Activated CD4-positive, alpha-beta memory T cell treated with anti-CD3 and anti-CD28 coated beads for 36 hours (primary cell): ENCODE measurements at places on chromosomes 4 and X. TPM values are rescaled to one million over a fixed set of nuclear protein-coding genes. Genes with fewer than 3 reads are reported as not detected.

Gene IBSP
- total RNA-seq: not detected

- H3K36me3 ChIP-seq: no peaks in the 10 kb centered on the region
- H3K4me3 ChIP-seq: no peak overlapping the region
- H3K27ac ChIP-seq: no peak overlapping the region
- peaks cover 2% of the 10 kb centered on the region for H3K4me1 ChIP-seq
- DNase-seq: no peak
Measured at GRCh38 chr4:48787056-48787455, 7.0 kb upstream of the FRYL start.

DNA sequence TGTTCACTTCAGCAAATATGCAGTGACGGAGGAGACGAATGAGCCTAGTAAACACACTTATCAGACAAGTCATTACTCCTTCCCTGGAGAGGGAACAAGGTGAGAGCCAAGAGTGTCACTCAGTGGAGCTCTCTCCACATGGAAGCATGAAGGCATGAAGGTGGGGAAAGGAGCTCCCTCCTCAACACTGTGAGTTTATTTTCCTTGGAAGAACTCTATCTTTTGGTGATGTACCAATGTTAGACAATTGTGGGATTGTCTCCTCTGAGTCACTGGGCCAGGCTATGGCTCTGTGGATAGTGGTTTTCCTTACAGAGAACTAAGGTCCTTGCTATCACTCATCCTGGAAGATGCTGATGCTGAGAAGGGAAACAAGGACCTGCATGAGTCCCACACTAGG, 200.2 kb downstream of the CPEB2 start:
- H3K27me3 ChIP-seq: no peaks in the 10 kb centered on the region
- DNase-seq: no peak
- H3K27ac ChIP-seq: no peak overlapping the region
- no peak overlapping the region for H3K4me3 ChIP-seq
- H3K36me3 ChIP-seq: no peaks in the 10 kb centered on the region
- no peaks in the 10 kb centered on the region for H3K4me1 ChIP-seq

- no peak overlapping the region for H3K4me3 ChIP-seq
- H3K4me1 ChIP-seq: peaks cover 16% of the 10 kb centered on the region
- no peak for DNase-seq
- peaks cover 36% of the 10 kb centered on the region for H3K27me3 ChIP-seq
- no peak overlapping the region for H3K27ac ChIP-seq
Measured at GRCh38 chr4:154417373-154417673, 74.3 kb downstream of the DCHS2 start.

Gene SAGE1
- total RNA-seq: not detected

Gene MAGEE2
- total RNA-seq: not detected

Gene MAGEA10
- total RNA-seq: not detected

Gene APLN
- 0.36 TPM for total RNA-seq

Gene AMBN
- not detected for total RNA-seq

DNA sequence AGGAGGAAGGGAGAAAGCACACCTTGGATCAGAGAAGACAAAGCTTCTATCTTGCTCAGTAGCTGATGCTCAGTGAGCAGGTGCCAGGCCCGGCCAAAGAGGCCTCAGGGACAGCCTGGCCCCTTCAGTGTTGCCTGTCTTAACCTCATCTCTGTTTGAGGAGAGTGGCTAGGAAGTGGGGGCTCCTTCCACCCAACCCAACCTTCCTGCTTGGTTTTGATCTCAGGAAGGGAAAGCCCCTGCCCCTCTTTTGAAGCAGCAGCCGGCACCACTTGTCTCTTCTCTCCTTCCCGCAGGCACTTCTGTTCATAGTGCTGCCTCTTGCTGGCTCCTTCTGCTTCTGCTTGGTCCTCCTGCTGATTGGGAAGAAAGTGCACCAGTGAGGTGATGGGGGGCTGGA, 2.4 kb upstream of the AFF2 start:
- H3K27me3 ChIP-seq: peaks cover 1% of the 10 kb centered on the region
- H3K36me3 ChIP-seq: no peaks in the 10 kb centered on the region
- H3K4me1 ChIP-seq: peaks cover 6% of the 10 kb centered on the region
- DNase-seq: peak; percentile 9
- H3K27ac ChIP-seq: no peak overlapping the region

- no peaks in the 10 kb centered on the region for H3K4me1 ChIP-seq
- H3K4me3 ChIP-seq: no peak overlapping the region
- no peak overlapping the region for H3K27ac ChIP-seq
Measured at GRCh38 chrX:96176921-96177320, 507.7 kb upstream of the DIAPH2 start.

- no peak overlapping the region for H3K27ac ChIP-seq
- H3K4me3 ChIP-seq: no peak overlapping the region
- no peaks in the 10 kb centered on the region for H3K4me1 ChIP-seq
- no peaks in the 10 kb centered on the region for H3K36me3 ChIP-seq
- no peak for DNase-seq
Measured at GRCh38 chr4:168502861-168503260, 6.0 kb downstream of the PALLD start.

GRCh38 chr4:100569196-100569595, 51.4 kb upstream of the EMCN start:
- H3K27ac ChIP-seq: no peak overlapping the region
- DNase-seq: peak; percentile 12
- H3K36me3 ChIP-seq: no peaks in the 10 kb centered on the region
- H3K4me3 ChIP-seq: no peak overlapping the region
- H3K4me1 ChIP-seq: peaks cover 24% of the 10 kb centered on the region
- H3K27me3 ChIP-seq: no peaks in the 10 kb centered on the region

DNA sequence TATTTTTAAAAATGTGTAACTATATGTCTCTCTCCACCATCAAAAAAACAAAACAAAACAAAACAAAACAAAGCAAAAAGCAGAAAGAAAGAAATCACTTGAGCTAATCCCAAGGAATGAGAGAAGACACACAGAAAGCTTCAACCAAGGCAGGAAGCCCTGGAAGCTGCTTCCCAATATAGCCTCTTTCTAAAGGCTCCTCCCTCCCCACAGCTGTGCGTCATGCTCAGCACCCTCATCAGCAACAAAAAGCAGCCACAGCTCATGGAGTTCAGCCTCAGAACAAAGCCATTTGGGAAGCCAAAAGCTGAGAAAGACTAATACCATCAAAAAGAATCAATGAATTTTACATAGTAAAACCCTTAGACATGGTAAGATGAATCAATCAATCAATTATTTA, 501.6 kb upstream of the SMIM31 start:
- no peaks in the 10 kb centered on the region for H3K27me3 ChIP-seq
- no peak overlapping the region for H3K27ac ChIP-seq
- H3K4me3 ChIP-seq: no peak overlapping the region
- no peaks in the 10 kb centered on the region for H3K36me3 ChIP-seq
- no peak for DNase-seq

DNA sequence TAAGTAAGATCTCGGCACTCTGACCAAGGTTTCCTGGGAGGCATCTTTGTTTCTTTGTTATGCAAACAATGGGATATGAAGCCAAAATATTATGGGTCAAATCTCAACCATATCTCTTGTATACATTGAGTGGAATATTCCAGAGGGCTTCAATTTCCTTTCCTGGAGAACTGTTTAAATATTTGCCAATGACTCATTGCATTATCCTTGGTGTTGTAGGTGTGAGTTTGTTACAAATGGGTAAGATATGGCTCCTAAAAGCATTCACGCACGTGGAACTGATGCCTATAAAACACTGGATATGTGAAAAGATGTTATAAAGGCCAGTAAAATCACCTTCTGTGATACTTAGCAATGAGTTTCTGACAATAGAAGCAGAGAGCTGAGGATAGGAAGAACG, 150.5 kb upstream of the WDR1 start:
- H3K4me1 ChIP-seq: no peaks in the 10 kb centered on the region
- no peaks in the 10 kb centered on the region for H3K36me3 ChIP-seq
- no peak overlapping the region for H3K4me3 ChIP-seq
- no peak overlapping the region for H3K27ac ChIP-seq
- H3K27me3 ChIP-seq: no peaks in the 10 kb centered on the region

Gene CNGA1
- total RNA-seq: 0.70 TPM

DNA sequence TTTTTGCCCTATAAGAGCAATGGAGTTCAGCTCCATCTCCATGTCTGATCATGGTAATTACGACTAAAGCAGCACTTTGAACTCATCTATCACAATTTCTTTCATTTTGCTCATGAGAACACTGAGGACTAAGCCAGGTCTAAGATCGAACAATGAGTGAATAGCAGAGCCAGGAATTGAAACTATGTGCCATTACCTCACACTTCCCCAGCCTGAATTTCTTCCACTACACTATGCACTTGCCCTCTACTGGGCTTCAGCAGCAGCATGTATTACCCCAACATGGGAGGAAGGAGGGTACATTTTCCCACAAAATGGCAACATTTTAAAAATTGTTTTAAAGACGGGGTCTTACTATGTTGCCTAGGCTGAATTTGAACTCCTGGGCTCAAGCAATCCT, 274.7 kb upstream of the FGF13 start:
- no peaks in the 10 kb centered on the region for H3K4me1 ChIP-seq
- H3K27me3 ChIP-seq: no peaks in the 10 kb centered on the region
- no peaks in the 10 kb centered on the region for H3K36me3 ChIP-seq
- DNase-seq: no peak

- H3K27me3 ChIP-seq: no peaks in the 10 kb centered on the region
- DNase-seq: no peak
- H3K27ac ChIP-seq: peak overlapping the region; percentile 99
- H3K4me1 ChIP-seq: peaks cover 75% of the 10 kb centered on the region
Measured at GRCh38 chr4:26877406-26877805, 16.8 kb downstream of the STIM2 start.

DNA sequence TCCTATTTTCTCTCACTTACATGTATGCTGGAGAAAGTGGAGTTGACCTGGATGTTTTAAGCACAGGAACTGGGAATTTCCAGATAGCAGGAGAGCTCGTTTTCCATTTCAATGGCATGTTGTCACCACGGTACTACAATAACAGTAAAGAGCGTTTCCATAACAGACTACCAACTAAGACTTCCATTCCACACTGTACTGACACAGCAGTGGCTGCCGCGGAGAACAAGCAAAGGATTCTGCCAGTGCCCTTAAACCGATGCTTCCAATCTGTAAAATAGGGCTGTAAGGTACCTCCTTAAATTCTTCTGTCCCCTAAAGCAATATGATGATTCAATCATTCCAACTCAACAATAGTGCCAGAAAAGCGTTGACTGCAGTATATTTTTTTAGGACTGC, 143.9 kb downstream of the KLHL13 start:
- no peaks in the 10 kb centered on the region for H3K27me3 ChIP-seq
- H3K4me3 ChIP-seq: no peak overlapping the region

Gene TMPRSS11A
- not detected for total RNA-seq
